T-helper 1 cell (primary cell): ENCODE measurements at places on chromosomes 1 and 21.

DNA sequence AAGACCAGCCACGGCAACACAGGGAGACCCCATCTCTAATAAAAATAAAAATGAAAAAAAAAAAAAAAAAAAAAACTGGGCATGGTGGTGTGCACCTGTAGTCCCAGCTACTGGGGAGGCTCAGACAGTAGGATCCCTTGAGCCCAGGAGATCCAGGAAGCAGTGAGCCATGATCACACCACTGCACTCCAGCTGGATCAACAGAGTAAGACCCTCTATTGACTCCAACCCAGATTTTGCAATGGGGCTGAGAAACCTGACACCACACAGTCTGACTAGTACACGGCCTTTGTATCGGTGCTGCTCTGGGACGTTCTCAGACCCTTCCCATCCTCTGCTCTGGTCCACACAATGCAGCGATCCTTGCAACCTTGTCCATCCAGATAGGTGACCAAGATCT is 31.8 kb downstream of the SPATA21 start:
- DNase-seq = no peak

- no peak for DNase-seq
Measured at GRCh38 chr1:23394684-23395083, 25.0 kb upstream of the ZNF436 start.

DNA sequence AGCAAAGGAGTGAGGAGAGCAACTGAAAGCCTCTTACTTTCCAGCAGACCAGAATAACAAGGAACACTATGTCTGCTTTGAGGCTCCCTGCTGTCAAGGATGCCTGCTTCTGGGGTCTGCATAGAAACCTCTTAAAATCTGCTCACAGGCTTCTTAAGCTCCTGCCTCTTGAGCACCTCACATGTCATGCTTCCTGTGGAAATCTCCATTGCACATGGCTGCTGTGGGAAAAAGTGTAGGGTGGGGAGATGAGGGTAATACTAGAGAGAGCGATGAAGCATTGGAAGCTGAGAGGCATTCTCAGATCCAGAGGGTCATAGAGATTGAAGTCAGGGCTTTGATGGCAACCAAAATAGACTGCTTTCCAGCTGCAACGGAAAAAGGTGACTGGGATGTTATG is 6.2 kb upstream of the HLX start:
- no peak for DNase-seq

DNA sequence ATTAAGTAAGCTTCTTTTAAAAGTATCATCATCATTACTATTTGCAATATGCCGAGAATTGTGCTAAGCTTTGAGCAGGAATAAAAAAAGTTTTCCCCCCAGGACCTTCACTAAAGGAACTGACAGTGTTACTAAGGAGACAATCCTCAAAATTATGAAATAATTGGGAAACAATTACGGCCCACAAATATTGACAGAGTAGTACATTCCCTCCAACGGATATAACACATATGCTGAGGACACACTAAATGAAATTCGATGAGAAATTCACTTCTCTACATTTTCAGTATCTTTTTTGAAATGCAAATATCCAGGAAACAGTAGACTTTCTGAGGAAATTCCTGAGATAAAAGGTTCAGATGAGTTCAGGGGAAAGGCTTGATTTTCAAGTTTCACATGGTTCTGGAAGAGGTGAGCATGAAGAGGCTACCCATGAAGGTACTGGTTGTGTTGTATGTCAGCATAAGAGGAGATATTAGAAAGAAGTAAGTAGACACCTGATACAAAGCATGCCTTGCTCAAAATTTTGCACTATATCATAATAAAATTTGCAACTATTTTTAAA is 171.2 kb upstream of the NR5A2 start:
- DNase-seq = no peak

DNA sequence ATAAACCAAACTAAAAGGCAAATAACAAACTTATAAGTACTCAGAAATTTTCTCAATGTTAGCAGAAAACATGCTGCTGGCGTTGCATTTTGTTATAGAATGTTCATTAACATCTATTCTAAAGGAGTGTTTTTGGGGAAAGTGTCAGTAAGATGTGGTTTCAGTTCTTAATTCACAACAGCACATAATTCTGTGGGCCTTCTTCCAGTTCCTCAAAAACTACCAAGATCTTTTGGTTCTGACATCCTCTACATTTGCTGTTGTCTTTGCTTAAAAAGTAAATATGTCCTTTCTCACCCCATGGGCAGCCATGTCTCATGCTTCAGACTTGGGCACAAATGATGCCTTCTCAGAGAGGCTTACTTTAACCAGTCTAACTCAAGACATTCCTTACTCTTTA is 152.5 kb downstream of the CDC7 start:
- no peak for DNase-seq

DNA sequence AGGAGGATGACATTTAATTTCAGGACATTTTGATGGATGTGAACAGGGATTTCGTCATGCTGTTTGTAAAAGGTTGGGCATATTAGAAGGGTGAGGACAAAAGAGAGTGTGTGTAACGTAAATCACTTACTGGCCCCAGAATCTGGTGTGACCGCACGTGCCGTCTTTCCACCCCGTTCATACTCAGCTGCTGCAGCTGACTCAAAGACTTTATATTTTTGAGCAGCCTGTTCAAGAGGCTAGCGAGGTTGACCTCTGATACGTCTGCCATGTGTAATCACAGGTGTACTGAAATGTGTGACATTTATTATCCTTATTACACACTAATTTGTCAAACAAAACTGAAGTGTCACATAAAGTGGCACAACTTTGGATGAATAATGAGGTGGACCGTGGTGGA is 66.5 kb upstream of the ERRFI1 start:
- no peak for DNase-seq

DNA sequence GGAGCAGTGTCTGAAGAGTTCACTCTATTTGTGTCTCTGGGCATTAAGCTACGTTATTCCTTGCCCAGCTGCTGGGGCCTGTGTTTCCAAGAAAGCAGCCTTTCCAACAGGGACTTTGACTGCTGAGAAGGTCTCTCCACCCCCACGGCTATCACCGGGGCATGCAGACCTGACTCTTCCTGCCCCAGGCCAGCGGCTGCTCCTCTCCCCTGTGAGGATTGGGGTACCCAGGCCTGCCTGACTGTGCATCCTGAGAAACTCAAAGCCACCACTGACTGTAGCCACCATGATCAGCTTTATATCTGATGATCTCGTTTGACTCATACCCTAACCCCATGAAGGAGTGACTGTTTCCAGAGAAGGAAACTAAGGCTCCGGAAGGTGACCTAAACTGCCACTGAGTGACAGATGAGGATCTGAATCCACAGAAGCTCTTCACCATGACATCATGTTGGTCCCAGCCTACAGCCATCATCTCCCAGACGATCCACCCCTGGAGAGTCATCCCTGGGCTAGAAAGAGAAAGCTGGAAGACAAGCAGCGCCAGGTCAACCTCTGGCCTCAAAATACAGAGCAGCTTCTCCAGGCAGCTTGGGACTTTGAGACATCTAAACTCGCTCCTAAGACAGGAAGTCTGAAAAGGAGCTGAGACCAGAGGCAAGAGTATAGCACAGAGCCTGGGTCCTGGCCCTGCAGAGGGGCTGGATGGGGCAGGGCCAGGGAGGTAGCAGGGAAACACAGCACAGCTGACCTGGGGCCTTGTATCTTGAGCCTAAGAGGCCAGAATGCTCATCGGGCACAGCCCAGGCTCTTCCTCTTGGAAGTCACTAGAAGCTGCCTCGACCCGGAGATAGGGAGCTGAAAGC is 244.0 kb upstream of the VAMP3 start:
- DNase-seq = no peak

DNA sequence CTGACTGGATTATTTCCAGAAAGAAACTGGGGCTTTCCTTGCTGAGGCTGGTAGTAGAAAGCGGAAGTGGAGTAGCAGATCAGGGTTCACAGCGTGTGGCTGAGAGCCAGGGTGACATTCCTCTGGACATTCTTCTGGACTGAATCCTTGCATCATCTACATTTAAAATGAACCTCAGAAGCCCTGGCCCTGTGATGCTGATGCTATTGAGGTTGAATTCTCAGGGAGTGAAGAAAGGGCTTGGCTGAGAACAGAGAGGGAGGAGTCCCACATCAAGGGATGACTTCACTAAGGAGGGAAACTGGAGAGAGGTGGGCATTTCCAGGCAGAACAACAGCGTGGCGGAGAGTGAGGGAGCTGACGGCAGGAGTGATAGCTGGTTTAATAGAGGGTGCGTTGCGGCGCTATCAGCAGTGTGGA is 102.3 kb upstream of the LMO4 start:
- DNase-seq = no peak

DNA sequence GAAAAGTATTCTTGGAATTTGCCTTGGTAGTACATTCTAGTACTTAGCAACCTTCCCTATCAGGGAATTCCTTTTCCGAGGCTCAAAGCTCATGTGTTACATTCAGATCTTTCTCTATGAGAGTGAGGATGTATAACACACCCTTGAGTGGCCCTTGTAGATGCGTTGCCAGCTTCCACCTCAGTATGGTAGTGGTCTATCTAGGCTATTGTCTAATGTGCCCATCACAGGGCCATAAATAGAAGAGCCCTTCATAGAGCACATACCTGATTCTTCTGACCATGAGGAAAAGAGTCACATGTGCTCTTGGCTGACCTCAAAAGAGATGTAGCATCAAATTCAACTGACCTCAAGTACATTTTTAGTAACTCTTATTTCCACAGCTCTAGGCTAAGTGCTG is 14.0 kb upstream of the ZC3H11B start:
- DNase-seq = no peak

GRCh38 chr1:15053153-15053552 is 100.4 kb upstream of the TMEM51 start:
- no peak for DNase-seq

DNA sequence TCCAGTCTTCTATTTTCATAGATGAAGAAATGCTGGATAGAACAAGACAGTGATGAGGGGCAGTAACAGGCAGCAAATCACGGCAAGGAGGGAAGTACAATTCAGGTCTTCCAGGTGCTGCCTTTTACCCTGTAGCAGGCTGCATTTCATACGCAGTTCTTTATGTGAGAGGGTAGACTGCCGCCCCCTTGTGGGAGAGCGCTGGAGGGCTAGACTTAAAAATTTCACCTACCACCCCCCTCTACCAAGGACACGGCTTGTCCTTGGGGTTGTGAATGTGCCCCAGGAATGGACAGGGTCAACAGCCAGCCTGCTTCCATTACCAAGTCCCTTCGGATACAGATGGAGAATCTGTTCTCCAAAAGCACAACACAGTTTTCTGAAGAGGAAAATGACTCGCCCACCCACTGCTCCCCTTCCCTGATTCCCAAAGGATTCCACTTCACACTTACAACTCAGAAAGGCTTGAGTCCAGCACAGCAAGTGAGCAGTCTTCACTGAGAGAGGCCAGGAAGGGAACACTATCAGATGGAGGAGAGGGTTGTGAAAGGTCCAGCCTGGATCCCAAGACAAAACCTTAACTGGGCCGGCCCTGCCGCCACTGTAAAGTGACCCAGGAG is 7.4 kb downstream of the WDR77 start:
- DNase-seq = peak; percentile 62

GRCh38 chr1:7613106-7613850 is 157.8 kb upstream of the VAMP3 start:
- DNase-seq = no peak

DNA sequence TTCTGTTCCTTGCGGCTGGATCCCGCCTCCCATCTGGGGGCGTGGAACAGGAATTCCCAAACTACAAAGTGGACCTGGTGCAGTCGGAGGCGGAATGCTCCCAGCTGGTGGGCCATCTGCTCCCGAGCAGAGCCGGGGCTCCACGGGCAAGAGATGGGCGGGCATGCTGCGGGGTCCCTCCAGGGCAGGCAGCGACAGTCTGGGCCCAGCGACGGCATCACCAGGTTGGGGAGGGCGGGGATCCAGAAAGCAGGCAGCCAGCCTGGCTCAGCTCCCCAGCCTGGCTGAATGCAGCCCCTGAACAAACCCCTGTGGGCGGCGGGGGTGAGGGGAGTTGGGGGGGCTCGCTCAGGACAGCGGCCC is 3.6 kb downstream of the MEGF6 start:
- no peak for DNase-seq

DNA sequence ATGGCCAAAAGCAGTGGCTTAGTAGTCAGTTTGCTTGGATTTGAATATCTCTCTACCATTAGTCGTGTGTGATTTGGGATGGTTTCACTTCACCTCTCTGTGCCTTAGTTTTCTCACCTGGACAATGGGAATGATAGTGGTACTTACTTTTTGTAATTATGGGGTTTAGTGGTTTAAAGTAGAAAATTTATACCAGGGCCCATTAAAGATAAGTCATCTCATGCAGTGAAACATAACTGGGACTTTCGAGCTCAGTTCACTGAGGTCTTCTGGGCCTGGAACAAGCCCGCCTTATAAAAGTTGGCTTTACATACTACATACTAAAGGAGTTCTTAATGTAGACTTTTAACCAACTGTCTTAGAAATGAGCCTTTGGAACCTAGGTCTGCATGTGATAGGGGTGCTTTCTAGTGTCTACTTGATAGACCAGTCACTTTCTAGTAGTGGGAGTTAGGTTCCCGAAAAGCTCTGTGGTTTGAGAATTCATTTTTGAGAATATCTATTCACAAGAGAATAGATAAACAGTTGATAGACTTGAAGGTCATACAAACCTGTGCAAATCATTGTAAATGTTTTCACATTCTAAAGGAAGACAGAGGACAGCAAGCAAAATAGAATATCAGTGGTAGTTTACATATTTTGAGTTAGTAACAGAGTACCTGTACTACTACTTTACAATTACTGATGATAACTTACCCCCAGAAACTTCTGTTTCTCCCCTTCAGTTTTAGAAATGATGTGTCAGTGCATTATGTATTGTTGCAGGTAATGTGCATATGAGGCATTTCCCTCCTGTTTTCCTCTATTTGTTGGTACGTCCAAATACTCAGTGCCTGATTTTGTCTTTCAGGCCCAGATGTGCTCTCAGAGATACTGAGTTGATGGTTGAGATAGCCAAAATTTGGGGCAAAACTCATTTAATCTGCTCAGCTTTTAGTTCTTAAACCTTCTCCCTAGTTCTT is 48.0 kb downstream of the DYRK1A start:
- no peak for DNase-seq

GRCh38 chr1:34790985-34791384 is 1.8 kb upstream of the GJA4 start:
- DNase-seq = no peak

GRCh38 chr1:36761113-36761512 is 273.2 kb downstream of the GRIK3 start:
- no peak for DNase-seq

GRCh38 chr1:43434256-43434655 is 19.5 kb downstream of the HYI start:
- no peak for DNase-seq

DNA sequence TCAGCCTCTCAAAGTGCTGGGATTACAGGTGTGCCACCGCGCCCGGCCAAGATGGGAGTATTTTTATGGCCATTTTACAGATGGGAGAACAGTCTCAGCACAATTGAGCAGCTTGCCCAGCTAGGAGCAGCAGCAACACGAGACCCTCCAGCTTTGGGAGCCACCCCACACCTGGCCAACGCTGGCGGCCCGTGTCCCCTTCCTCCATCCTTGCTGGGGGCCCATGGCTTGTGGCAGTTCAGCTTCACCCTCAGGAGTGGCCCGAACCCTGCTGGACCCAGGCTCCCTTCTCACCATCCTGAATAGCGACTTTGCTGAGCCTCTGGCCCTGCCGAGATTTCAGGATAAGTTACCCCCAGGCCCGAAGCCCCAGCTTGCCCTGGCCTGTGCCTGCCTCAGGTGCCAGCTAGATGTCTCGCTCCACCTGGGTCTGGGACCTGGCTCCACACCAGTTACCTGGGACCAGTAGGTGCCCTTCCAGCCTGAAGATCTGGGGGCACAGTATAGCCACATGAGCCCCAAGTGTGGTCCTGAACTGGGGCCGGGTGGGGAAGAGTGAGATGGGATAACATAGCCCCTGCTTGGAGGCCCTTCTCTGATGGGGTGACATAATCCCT is 19.2 kb downstream of the SLC66A1 start:
- DNase-seq = no peak
